ENCODE measurements at places on chromosomes 6 and 20. TPM values are rescaled to one million over a fixed set of nuclear protein-coding genes. Genes with fewer than 3 reads are reported as not detected.
A peak's percentile ranks its signal among the peaks of the same experiment; 100 is the strongest.

DNA sequence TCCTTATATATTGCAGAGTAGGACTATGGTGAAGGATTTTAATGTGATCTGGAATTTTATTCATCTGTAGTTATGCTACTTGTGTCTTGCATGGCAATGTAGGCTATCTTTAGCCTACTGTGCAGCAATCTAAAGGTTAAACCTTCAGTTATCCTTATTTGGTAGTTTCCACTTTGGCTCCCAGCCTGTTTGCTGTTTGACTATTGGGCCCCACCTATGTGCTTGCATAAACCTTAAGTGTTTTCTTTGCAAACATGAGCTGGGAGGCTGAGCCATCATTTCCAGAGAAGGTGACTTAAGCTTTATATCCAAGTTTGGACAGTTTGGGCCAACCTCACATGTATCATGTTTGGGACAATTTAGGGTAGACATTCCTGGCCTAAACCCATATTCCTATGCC is 537.5 kb downstream of the BTBD3 start:
- no peak for DNase-seq

GRCh38 chr6:109118871-109119354 is 23.6 kb downstream of the CEP57L1 start:
- DNase-seq = no peak

- DNase-seq = peak; percentile 56
Measured at GRCh38 chr6:64012351-64013001, 376.9 kb downstream of the PHF3 start.

Gene STX11
- total RNA-seq = 0.30 TPM

- DNase-seq = no peak
Measured at GRCh38 chr20:49768204-49769047, 44.2 kb upstream of the SLC9A8 start.

Gene KIAA0408
- 34.7 TPM for total RNA-seq

Gene COL9A1
- total RNA-seq = not detected

GRCh38 chr6:22073516-22074198 is 223.2 kb downstream of the PRL start:
- no peak for DNase-seq
